ENCODE measurements at places on chromosomes 2 and 18.
A peak's percentile ranks its signal among the peaks of the same experiment; 100 is the strongest.

DNA sequence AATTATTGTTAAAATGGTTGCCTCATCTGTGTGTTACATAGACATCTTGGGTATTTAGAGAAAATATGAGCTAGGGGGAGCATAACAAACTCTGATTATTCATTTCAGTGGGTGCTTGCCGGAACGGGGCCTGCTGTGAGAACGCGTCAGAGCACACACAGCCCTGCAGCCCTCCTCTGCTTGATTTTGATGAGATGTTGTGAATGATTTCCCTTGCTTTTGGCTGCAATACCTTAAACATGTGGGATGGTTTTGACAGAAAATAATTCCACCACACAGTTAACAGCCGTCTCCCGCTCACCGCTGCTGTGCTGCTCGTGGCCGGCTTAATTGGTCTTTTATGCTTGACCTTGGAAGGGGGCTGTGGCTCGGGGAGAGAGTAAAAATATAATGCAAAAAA is 49.9 kb upstream of the TXNDC2 start:
- no peak for DNase-seq

DNA sequence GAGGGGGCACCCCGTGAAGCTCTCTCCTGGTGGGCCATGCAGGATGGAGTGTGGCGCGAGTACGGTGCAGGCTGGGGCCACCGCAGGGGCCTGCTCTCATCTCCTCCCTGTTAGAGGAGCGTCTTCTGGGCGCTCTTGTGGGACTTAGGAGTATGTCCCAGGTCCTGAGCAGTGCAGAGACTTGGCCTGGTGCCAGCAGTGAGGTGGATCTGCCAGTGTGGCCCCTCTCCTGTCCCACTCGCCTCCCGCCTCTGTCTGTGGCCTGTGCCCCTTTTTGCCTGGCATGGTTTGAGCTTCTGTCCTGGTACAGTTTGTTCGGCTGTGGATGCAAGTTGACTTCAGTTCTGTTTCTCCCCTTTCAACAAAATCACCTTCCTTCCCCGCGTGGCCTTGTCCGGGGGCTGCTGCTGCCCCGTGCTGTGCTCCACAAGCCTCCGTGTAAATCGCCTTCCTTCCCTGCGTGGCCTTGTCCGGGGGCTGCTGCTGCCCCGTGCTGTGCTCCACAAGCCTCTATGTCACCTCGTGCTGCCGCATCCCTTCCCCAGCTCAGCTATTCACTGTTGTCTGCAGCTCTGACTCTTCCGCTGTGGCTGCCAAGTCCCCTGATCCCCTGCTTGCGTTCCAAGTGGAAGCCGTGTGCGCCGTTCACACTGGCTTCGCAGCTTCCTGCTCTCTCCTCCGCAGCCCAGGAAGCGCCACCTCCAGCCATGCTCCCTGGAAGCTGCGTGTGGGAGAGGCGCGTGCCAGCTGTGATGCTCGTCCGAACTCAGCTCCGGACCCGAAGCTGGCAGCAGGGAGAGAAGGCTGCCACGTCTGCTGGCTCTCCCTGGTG is 13.7 kb downstream of the LDLRAD4 start:
- DNase-seq: no peak

DNA sequence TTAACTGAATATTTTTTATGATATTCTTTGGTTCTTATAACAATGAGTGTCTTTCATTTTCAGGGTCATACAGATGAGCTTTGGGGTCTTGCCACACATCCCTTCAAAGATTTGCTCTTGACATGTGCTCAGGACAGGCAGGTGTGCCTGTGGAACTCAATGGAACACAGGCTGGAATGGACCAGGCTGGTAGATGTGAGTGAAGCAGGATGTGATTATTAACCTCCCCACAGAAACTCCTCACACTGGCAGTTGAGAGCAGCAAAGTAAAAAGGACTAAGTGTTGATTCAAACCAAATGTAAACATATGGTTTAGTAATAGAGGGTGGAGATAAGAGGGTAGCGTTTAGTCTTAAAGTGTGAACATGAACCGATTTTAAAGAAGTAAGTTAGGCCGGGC is 57.8 kb downstream of the COX7A2L start:
- no peak for DNase-seq

GRCh38 chr2:233435436-233436190 is 81.3 kb downstream of the DGKD start:
- no peak for DNase-seq

- DNase-seq: no peak
Observed at GRCh38 chr18:79680100-79680879, 687 bp downstream of the CTDP1 start.

GRCh38 chr18:37389684-37390368 is 175.8 kb downstream of the CELF4 start:
- DNase-seq: no peak

DNA sequence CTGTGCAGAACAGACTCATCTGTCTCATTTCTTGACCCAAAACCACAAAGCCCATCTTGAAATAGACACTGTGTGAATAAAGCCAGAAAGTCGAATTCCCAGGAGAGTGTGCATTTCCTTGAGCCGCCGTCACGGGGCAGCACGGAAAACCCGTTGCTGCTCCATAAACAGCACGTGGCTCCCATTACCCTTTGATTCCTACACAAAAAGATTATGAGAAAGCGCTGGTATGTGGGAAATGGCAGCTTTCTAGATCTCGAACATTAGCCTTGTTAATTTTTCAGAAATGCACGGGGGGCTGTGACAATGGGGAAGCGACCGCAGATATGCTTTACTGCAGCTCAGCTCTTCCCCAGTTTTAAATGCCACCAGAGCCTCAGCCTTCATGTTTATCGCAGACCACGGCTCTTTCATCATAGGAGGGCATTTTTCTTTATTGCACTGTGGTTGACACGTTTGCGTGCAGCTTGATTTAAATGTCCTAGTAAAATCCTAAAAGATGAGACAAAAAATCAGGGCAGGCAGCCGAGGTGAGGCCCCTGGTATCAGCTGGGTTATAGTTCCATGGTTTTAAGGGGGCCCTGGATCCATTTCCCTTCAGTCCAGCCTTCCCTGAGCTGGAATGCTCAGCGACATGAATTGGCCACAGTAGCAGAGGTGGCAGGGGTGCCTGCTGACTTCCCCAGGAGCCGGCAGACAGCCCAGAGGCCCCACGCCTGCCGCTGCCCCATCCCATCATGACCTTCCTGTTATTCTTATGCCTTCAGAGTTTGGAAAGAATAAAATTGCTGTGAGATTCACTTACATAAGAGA is 249.3 kb downstream of the NDUFA10 start:
- no peak for DNase-seq

GRCh38 chr2:27738349-27739057 is 33.0 kb upstream of the MRPL33 start:
- no peak for DNase-seq

DNA sequence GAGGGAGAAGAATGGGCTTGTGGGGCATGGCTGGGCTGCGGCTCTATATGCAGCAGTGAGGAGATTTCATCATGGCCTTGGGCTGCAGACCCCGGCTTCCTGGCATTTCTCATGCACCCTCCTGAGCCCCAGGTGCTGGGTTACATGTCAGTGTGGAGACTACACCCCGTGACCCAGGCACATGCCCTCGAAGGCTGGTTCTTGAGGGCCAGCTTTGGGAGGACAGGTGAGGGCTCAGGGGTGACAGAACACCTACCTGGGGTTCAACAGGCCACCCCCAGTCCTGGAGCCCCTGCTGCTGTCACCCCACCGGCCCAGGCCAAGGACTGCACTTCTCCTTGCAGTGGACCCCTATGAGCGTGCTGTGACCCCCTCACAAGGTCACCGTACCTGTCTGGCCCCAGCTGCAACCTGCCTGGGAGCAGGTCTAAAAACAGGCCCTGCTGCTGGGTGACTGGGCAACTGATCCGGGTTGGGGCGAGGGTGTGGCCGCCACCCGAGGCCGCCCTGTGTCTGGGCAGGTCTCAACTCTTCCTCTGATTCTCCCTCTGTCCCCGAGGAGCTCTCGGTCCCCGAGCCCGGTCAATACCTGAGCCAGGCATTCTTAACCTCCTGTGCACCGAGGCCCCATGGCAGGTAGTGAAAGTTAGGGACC is 94.8 kb upstream of the OTOS start:
- DNase-seq: no peak

DNA sequence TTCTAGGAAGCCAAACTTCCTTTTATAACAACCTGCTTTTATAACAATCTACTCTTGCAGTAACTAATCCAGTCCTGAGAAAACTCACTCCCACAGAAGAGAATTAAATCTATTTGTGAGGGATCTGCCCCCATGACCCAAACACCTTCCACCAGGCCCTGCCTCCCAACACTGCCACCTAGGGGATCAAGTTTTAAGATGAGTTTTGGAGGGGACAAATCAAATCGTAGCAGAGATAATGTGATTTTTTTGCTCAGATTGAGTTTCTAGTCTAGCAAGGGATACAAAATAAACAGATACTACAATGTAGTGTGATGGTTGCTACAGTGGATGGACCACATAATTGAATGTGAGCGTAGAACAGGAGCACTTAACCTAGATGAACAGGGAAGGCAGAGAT is 52.2 kb downstream of the NCOA1 start:
- DNase-seq: no peak

GRCh38 chr2:7774481-7774880 is 857.3 kb downstream of the RNF144A start:
- DNase-seq: no peak

DNA sequence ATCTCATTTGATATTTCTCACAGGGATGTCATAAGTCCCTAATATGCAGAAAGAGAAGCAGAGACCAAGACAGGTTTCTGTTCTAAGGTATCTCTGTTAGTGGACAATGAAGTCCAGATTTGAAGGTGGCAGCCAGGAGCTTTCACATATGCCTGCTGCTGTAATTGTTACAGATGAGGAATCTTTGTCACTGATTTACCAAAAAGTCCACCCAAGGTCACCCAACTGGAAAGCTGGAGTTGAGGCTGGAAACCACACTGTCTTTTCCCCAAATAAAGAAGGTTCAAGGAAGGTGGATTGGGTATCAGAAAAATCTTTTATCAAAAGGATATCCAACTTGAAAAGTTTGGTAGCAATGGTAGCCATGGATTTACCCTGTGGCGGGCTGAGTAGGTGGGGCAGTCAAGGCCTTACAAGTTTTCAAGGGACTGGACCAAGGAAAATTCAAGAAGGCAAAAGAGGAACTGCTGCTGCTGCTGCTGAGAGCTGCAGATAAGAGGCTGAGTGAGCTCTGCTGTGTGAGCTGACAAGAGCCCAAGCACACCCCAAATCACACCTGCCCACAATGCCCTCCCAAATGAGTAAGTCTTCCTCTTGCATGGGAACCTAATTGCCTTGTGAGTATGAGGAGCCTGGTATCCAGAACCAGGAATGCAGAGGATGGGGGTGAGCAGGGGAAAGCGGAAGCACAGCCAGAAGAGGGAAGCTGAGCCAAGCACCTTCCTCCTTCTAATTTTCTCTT is 241.2 kb downstream of the ANAPC1 start:
- DNase-seq: no peak

- peak; percentile 46 for DNase-seq
Observed at GRCh38 chr2:218397820-218398436, 1.7 kb upstream of the CTDSP1 start.

GRCh38 chr2:171579481-171579880 is 57.2 kb downstream of the CYBRD1 start:
- no peak for DNase-seq

DNA sequence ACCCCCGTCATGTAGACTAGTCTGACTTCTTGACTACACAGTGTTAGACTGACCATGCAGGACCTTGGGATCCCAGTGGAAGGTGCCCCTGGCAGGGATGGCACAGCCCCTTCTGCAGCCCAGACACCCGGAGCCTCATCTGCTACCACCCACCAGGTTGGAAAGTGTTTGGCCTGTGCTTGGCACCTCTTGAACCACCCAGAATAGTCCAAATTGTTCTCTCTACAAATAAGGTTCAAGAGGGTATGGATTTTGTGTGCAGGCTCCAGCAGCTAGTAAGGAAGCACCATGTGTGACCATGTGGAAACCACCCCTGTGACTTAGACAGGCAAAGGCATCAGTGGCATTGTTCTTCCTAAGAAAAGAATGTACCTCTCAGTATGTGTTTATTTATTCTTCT is 18.4 kb downstream of the L3MBTL4 start:
- DNase-seq: no peak

- DNase-seq: no peak
Observed at GRCh38 chr2:114068438-114068837, 178.5 kb downstream of the ACTR3 start.

- no peak for DNase-seq
Observed at GRCh38 chr2:238567996-238568395, 141.3 kb downstream of the ASB1 start.

- DNase-seq: no peak
Observed at GRCh38 chr2:210009896-210010295, 7.5 kb downstream of the RPE start.

DNA sequence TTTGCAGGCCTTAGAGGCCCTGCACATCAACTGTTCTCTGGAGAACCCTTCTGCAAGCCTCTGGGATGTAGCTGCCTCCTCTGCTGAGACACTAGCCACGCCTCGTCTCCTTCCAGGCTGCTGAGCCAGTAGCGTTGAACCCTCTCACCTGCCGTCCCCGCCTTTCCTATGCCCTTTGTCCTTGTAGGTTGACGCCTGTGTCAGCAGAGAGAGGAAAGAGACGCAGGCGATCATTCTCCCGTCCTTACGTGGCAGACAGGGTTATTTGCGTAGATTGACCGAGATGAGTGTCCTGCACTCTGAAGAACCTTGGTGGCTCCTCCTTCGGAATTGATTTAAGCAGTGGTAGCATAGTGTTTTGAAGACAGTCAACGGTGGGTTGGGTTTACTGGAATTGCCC is 27.8 kb downstream of the ID2 start:
- no peak for DNase-seq

- DNase-seq: no peak
Observed at GRCh38 chr2:20660506-20661420, 6.2 kb upstream of the GDF7 start.

DNA sequence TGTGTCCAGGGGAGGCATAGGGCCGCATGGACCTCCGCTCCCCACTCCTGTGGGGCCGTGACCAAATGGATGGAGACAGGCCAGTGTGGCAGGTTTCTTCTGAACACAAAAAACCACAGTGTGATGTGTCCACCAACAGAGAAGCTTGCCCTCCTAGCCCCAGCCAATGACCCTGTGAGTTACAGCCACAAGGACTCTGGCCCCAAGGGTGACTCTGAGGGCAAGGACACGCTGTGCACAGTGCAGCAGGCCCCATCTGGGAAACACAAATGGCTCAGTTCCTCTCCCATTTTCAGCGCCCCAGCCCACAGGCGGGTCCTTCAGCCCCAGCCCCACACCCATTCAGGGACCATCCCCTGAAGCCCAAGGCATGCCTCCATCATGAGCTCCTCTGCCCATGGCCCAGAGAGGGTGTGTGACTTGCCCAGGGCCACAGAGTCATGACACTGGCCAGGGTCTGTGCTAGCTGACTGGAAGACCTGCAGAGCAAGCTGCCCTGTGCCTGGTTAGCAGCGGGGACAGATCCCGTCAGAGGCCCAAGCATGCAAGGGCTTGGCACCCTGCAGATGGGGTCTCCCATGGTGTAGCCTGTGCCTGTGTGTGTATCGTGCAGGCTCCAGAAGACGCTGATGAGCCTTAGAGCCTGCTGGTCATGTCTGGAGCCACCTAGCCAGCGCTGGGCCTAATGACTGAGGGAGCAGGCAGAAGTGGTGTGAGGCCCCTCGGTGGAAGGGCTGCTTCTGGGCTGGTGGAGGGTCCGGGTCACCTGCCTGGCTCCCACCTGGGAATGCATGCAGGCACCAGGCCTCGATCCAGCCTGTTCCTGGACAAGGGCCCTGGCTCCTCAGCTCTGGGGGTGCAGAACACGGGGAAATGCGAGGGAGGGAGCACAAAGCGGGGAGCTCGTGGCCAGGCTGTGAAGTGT is 47.7 kb downstream of the HS6ST1 start:
- no peak for DNase-seq

Measured in CD4-positive, alpha-beta T cell (primary cell).